BJ (cell line): ENCODE measurements at places on chromosomes 3 and 15.

DNA sequence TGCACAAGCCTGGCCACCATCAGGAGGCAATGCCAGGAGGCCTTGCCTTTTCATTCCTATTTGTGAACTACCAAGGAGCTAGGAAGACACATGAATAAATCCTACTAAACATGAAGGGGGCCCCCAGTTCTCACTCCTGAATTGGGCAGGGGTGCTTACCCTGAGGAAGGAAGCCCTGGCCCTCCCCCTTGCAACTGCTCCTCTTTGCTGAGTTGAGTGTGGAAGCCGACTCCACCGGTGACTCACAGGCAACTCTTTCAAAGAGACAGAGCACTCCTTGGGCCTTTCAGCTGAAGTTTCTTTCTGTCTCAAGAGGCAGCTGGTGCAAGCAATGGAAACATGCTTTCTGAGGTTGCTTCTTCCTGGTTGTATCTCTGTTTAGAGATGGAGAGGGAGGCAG is 1.7 kb downstream of the GABRG3 start:
- no peak for DNase-seq

DNA sequence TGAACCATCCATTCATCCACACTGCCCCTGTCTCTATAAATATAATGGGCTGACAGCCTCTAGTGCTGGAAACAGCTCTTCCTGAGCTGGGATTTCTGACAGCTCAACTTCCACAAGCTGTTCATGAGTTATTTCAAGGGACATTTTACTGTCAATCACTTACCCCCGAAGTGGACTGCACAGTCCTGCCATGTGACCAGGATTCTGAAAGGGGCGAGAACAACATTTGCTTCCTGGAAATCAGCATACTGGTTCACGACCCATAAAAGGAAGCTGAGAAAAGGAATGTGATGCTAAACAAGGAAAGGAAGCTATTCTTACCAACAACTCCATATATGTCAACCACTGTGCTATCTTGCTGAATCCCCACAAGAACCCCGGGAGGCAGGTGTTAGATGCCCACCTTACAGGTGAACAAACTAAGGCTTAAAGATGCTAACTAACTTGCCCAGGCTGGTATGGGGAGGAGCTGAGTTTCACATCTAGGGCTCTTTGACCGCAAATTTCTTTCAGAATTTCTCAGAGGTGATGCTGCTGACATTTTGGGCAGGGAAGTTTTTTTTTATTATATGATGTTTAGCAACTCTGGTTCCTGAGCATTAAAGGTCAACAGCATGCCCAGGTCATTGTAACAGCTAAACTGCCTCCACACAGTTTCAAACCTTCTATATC is 16.5 kb upstream of the REC114 start:
- DNase-seq = no peak

DNA sequence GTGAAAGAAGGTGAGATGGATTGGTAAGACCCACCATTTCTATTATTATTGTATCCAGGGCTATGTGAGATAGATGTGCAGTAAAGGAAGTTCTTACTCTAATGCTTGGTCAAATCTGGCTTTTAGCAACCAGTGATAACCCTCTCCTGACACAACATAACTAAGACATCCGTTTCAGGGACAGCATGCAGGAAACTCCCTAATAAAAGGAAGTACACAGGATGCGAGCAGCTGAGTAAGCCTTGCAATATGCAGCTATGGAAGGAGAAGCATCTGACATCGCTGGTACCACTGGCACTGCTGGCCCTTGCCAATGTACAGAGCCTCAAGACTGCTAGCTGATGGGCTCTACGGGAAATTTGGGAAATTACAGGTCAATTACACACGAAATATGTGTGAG is 662.3 kb downstream of the NR2F2 start:
- no peak for DNase-seq

DNA sequence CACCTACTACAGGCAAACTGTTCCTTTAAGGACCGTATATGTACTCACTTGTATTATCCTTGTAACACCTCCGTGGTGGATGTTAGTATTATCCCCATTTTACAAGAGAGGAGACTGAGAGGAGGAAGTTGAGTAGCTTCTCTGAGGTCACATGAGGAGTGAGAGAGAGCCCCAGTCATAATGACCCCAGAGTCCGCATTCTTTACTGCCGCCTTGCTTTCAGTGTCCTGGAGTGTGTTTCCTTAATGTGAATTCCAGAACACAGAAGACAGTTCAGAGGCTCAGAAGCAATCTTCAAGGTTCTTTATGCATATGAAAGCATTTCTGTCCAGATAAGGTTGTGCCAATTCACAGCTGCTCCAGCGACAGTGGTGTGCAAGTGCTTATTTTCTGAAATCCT is 199.2 kb downstream of the CACNA2D3 start:
- DNase-seq = no peak

- DNase-seq = no peak
Measured at GRCh38 chr3:100455841-100456550, 36.4 kb upstream of the TMEM45A start.

DNA sequence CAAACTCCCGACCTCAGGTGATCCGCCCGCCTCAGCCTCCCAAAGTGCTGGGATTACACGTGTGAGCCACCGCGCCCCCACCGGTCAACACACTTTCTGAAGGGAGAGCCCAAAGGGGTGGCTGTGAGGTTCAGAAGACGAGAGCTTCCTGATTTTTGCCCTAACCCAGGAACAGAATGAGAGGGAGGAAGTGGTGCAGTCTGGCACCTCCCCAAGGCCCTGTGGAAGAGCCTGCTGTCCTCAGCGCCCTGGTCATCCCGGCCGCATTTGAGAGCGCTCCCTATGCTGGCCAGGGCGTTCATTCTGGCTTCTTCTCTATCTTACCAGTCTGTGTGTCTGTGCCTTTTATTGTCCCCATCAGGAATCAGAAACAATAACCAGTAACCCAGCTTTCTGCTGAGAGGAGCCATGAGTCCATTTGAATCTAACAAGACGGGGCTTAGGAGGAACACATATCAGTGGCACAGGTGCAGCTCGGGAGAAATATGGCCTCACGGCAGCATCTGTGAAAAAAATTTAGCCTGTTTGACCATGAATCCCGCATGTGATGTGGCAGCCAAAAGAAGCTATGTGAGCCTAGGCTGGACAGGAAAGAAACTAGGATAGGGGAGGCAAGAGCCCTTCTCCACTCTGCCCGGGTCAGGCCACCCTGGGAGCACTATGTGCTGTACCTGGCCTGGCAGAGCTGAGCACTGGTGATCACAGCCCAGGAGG is 12.9 kb downstream of the BDH1 start:
- DNase-seq = no peak

GRCh38 chr3:4447295-4447999 is 19.6 kb downstream of the SUMF1 start:
- DNase-seq = no peak

DNA sequence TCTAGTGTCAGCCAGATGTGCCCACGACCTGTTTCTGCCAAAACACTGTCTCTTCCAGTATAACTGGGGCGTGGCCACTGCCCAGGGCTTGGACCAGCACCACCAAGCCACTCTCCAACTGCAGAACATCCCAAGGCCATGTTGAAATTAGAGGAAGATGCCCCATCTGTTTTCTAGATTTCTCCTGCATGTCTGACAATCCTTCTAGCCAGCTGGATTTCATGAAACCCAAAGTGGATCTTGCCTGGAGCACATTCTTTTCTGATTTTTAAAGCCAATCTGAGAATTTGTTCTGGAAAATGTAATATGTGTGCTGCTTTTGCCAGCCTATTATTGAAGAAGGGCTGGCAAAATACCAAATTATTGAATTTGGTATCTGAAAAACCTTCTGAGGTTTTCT is 182.5 kb downstream of the SLCO3A1 start:
- DNase-seq = no peak

- DNase-seq = no peak
Measured at GRCh38 chr3:148906667-148907066, 41.6 kb downstream of the CPA3 start.

DNA sequence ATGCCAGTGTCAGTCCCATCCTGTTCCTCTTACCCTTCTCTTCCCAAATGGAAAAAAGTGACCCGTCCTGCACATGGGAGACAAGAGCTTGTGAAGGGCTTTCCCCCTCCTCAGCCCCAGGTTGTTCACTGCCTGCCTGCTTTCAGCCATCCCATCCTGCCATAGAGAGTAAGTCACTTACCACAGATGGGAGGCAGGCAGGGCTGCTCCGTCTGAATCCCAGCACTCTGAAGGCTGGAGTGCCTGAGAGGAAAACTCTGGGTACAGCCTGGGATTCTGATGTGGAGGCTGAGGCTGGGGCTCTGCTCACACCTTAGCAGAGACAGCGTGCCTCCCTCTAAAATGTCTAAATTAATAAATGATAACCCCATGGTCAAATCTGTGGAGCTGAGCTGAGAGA is 14.8 kb downstream of the CPNE4 start:
- DNase-seq = no peak

GRCh38 chr3:99929745-99930139 is 112.1 kb downstream of the CMSS1 start:
- no peak for DNase-seq

DNA sequence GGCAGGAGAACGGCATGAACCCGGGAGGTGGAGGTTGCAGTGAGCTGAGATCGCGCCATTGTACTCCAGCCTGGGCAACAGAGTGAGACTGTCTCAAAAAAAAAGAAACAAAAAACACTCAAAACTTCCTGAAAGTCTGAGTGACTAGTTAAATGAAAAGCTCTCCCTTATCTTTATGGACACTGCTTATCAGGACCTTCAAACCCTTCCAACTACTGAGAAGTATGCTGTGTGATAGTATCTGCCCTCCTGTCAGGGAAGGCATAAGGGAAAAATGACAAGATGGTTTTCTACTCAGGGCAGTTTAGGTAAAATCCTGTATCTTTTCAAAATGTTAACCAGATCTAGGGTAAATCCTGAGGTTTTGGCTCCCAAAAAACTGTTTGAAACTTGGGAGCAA is 21.8 kb downstream of the EMC7 start:
- no peak for DNase-seq

DNA sequence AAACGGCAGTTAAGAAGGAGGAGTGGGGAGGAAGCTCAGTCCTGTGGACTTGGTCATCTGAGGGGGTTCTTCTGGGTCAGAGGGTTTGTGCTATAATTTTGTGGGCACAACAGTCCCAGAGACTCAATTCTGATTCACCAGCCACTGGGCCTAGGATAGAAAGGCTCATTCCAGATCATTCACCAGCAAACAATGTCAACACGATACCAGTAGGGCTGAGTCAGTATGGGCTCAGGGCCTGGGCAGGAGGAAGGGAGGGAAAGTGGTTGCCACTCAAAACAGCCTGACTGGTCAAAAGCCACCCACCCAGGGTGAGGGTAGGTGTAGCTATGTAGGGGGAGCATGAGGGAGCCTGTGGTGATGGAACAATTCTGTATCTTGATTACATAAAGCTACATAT is 86.9 kb upstream of the MEX3B start:
- no peak for DNase-seq

GRCh38 chr3:18238746-18239331 is 186.3 kb downstream of the SATB1 start:
- DNase-seq = no peak

DNA sequence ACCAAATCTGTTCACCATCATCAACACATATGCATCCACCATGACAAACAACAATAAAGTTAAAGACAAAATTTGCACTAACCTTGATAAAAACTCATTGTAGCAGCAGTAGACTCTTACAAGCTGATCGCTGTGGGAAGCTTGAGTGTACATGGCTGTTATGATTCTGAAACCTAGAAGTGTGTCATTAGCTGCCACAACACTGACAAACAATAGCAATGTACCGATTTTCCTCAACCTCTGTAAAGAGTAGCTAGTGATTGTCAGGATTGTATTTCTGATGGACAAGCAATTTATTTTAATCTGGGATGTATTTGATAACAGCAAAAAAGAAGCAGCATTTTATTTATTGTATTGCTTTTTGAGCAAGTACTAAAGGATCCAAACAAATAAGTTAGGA is 1357.7 kb downstream of the ROBO1 start:
- no peak for DNase-seq

- no peak for DNase-seq
Measured at GRCh38 chr3:25661694-25662437, 2.8 kb downstream of the TOP2B start.

- no peak for DNase-seq
Measured at GRCh38 chr15:44566155-44566540, 29.2 kb downstream of the EIF3J start.

- DNase-seq = no peak
Measured at GRCh38 chr15:67185621-67186225, 68.7 kb downstream of the AAGAB start.

GRCh38 chr3:15638193-15638890 is 36.8 kb downstream of the BTD start:
- no peak for DNase-seq

DNA sequence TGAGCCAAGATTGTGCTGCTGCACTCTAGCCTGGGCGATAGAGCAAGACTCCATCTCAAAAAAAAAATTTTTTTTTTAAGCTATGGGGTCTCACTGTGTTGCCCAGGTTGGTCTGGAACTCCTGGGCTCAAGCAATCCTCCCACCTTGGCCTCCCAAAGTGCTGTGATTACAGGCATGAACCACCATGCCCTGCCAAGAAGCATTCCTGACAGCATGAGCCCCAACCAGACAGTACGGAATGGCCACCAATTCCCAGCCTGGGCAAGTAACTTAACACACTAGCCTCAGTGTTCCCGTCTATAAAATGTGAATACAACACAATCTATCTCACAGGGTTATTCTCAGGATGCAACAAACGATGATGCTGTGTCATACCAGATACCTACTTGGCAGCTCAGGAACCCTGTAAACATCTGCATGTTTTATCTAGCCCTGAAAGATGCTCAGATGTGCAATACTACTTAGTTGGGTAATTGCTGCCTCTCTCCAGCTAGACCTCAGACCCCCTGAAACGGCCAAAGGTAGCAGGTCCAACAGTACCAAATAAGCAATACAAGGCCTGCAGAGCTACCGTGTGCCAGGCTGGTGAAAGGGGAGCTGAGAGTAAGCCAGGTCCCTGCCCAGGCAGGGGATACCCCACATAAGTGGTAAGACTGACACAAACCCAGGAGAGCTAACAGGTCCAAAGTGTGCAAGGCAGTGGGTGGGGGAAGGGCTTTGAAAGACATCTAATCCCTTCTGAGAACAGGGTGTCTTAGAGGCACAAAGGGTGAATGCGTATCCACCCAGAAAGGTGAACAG is 1.9 kb downstream of the TKT start:
- DNase-seq = no peak

DNA sequence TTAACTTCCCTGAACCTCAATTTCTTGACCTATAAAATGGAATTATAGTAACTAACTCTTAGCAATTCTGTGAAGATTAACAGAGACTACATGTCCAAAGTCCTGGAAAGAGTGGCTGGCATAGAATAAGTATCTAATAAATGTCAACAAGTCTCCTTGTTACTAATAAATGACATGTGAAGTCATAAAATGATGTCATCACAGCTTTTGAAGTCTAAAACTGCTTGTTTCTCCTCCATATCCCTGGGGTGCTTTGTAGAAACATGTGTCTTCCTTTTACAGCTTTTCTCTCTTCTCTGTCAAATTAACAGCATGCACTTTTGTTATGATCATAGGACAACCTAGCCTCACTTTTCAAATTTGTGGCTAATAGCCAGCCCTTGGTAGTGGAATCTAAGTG is 510.2 kb downstream of the NTRK3 start:
- no peak for DNase-seq
